ENCODE measurements at places on chromosomes 7 and 10. TPM values are rescaled to one million over a fixed set of nuclear protein-coding genes. Genes with fewer than 3 reads are reported as not detected.

The TAS2R5 gene
- 3.6 TPM for total RNA-seq

GRCh38 chr10:117165538-117166417, 27.7 kb upstream of the VAX1 start:
- DNase-seq, result peak; percentile 73

DNA sequence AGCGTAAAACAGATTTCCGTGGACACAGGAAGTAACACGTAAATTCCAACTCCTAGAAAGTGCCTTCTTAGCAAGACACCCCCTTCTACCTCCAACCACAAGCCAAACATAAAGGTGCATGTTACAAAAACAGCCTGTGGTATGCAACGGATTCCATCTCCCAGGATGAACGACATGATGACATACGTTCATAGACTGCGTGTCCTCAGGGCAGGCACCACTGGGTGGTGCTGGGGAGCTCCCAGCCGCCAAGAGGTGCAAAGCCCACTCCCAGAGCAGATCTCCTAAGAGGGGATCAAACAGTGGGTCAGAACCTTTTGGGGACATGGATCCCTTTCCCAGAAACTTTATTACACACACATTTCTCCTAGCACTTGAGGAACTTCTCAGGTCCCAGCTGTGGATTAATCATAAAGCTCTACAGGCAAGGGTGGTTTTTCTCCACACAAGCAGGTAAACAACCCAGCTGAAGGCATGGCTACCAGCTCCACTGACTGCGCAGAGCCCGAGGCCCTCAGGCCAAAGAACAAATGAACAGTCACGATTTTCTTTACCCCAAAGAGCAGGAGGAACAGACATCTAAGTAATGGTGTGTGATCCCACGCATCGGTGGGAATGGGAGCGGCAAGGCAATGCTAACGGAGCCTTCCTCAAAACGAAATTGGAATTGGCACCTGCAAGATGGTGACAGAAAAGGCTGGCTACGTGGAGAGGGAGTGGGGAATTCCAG, 13.8 kb downstream of the PSAP start:
- no peak for DNase-seq

GRCh38 chr10:108130575-108130974, 966.1 kb upstream of the SORCS1 start:
- DNase-seq, result no peak

Measured in Calu3 (cell line).